ENCODE measurements at places on chromosomes 6 and 20. TPM values are rescaled to one million over a fixed set of nuclear protein-coding genes. Genes with fewer than 3 reads are reported as not detected.

OR2H2 gene
- total RNA-seq: not detected

LGSN gene
- total RNA-seq: not detected

C2 gene
- 15.4 TPM for total RNA-seq

TMEM244 gene
- total RNA-seq: not detected

PXT1 gene
- total RNA-seq: 0.15 TPM

- no peak for DNase-seq
Measured at GRCh38 chr6:12516070-12516469, 200.5 kb upstream of the PHACTR1 start.

DNA sequence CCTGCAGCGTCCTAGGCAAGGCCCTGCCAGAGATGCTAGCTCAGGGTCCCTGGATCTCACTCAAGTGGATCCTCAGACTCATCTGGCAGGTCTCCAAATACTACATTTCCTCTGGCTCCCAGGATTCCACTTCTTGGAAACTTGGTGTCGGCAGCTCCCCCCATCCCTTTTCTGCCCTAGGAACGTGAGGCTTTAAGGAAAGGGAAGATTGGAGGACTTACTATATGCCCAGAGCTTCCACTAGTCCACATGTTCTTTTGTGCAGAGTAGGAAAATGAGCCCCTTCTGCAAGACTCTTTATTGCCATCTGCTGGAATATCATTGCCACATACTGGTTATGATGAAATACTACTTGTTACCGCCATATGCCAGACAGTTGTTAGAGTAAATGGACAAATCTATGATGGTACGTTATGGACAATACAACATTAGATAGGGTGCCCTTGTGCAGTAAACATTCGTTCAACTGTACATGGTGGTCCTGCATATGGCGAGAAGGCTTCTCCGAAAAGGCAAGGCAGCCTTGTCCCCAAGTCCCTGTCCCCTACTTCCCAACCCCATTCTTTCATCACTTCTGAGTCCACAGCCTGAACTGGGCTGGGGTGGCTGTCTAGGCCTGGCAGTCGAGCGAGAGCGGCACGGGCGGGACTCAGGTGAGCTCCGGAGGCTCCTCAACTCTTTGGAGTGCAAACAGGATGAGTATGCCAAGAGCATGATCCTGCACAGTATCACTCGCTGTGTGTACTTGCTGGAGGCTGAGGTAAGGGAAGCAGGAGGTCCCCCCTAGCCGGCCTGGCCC lies 780 bp downstream of the ARMC12 start:
- no peak for DNase-seq

DNA sequence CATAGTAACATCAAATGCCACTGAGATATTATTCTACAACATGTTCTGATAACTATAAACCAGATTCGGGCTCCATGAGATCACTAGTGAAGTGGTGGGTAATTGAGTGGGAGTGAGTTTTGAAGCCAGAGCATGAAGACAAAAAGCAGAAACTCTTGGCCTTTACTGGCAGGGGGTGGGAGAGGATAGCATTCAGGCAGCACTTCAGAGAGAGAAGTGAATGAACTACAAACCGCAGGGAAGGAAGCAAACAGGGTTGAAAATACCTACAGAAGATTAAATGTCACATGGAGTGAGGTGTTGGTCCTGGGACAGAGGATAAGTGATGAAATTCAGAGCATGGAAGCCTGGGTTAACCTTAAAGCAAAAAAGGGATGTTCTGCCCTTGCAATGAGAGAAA lies 250.0 kb downstream of the EPM2A start:
- no peak for DNase-seq

GRCh38 chr6:26275663-26276062 lies 89.3 kb upstream of the BTN3A2 start:
- no peak for DNase-seq

DNA sequence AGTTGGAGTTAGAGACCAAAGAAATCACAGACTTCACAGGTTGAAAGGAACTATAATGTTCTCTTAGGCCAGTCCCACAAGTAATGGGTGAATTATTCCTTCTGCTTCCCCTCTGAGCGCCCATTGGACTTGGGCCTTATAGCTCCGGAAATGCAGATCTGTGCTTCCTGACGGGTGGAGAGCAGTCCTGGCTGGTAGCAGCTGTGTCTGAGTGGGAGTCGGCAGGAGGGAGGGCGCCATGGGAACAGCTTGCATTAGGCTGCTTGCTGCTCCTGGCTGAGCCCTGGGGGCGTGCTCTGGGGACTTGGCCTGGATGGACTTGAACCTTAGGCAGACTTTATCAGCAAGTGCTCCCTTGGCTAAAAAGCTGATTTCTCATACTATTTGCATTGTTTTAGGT lies 18.4 kb upstream of the NUP153 start:
- no peak for DNase-seq

DNA sequence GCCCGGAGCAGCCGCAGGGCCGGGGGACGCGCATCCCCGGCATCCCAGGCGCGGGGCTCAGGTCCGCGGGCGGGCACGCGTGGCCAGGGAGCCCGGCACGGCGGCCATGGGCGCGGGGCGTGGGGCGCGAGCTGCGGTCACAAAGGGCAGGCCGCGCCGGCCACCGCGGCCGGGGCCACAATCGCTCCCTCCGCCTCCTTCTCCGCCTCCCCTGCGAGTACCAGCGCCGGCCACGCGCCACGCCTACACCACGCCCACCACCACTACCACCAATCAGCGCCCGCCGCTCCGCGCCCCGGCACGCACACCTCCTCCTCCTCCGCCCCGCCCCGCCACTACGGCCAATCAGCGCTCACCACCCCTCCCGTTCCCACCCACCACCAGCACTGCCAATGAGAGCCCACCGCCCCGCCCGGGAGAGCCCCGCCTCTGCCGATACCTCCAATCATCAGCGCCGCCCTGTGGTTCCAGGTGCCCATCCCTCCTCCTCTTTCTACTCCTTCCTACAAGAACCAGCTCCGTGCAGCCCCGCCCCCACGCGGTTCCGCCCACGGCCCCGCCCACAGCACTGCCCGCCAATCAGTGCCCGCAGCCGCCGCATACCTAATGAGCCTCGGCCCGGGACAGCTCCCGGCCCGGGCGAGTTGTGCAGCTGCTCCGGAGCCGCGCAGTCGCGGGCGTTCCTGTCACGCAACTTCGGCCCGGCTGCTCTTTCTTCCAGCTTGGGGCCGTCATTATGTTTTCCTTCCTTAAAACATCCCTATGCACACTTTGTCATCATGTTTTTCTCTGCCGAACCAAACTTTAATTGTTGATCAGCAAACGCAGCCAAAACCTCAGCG lies at the start of gene RPS6KA2:
TSS of gene RPS6KA2 (minus strand) at position 219 of the 842 bp plus-strand sequence. CDS start 232 bp downstream, outside the sequence.
- DNase-seq: peak; percentile 100

DNA sequence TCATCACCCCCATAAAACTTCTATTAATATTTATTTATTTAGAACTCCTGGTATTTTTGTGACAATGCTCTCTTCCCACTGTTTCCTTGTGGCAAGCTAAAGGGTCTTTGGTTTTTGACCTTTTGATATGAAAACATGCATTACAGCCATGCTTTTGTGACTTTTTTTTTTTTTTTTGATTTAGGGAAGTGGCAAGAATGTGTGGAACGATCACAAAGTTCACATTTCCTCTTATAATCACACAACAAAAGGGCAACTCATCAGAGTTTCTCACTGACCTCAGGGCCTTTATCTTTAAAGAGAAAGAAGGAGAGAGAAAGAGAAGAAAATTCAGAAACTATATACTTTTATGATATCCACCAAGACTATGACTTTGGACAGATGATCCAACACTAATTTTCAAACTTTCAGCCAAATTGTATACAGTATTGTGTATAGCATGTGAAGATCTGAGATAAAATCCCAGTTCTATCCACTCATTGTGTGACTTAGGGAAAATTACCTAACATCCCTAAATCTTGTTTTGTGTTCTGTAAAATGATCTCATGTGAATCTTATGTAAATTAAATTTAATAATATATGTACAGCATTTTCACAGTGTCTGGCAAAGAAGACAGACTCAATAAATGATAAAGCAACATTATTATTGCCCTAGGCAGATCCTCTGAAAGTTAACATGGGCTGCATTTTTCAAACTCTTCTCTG lies 106.8 kb upstream of the MARCKS start:
- no peak for DNase-seq

- DNase-seq: no peak
Measured at GRCh38 chr20:17097603-17098002, 129.2 kb upstream of the PCSK2 start.

DNA sequence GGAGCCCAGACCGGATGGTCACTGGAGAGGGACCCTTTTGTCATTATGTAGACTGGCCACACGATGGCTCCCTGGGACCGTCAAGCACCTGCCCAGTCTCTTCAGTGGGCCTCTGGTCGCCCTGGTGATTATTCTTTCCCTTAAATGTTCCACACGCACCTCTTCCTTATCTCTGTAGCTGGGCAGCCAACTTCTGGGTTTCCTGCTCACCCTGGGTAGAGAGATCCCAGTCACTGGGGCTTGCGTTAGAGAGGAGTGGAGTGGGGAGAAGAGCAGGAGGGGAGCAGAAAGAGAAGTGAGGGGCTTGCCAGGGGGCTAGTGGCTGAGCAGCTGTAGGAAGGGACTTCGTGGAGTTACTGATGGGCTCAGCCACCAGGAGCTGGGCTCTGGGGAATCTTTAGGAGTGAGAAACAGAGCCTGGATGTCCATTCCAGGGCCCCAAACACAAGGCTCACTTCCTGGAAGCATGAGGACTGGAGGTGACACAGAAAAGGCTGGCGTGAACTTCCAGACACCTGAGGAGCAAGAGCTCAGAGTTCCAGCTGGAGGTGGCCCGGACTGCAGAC lies 150.1 kb downstream of the DHX35 start:
- no peak for DNase-seq

GRCh38 chr6:80340280-80340679 lies 233.8 kb downstream of the BCKDHB start:
- no peak for DNase-seq

DNA sequence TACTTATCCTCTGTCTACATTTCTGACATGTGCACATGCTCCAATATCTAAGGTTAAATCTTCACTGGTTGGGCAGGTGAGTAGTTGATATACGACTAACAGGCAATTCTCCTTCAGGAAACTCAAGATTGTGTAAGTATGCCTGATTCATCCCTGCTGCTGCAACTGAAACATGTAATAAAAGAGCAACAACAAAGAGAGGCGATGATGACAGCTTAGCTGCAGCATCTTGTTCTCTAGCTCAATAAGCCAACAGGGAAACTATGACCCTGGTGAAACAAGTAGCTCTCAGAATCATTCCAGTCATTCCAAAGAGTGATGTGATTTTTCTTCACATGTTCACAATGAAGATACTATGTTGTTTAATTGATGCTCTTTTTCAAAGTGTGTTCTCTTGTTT lies 74.4 kb downstream of the ELOVL4 start:
- DNase-seq: no peak

GRCh38 chr6:149150301-149150700 lies 167.2 kb upstream of the TAB2 start:
- no peak for DNase-seq

- DNase-seq: no peak
Measured at GRCh38 chr20:44683263-44684046, 31.7 kb upstream of the CCN5 start.

Data from breast epithelium (tissue), 4 donors.